Thoracic aorta (tissue), 2 donors: ENCODE measurements at places on chromosomes 7 and 10.

DNA sequence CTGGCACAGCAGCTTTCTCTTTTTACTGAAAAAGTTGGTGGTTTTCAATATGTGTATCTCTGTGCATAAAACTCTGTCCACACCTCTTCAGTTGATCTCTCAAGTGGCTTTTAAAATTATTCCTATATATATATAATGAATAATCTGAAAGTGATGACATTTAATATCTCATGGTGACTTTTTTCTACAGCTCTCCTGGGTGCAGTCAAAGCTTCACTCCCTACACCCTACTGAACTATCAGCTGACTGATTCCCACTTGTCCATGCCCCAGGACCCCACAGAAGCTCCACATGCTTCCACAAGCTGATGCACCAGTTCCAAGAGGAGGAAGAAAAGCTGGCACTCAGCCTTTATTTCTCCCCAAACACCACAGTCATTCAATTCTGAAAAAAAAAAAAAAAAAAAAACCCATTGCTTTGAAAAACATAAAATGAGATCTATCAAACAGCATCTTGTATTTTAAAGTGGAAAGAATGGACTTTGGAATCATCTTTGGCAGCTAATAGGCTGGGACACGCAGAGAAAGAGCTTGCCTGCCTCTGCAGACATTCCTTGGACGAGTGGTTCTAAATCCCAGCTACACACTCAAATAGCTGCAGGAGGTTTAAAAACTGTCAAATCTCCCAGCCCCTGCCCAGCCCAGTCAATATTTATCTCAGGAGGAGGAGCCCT is 75.3 kb upstream of the GDF10 start:
- no peak for DNase-seq

DNA sequence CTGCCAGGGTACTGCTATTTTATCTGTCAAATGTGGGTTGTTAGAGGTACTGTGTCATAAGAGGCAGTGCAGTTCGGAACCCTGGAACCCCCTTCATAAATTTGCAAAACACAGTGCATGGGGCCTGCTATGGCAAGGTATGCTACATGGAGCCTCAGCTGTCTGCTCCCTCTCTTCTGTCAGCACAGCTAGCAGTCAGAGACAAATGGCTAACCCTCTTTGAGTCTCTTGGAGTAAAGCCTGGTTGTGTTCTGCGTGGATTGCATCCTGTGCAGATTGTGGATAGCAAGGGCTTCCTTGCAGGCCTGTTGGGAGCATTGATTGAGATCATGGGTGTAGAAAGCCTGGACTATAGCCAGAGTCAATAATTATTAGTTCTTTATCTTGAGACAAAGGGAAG is 397.8 kb downstream of the AUTS2 start:
- DNase-seq = no peak

DNA sequence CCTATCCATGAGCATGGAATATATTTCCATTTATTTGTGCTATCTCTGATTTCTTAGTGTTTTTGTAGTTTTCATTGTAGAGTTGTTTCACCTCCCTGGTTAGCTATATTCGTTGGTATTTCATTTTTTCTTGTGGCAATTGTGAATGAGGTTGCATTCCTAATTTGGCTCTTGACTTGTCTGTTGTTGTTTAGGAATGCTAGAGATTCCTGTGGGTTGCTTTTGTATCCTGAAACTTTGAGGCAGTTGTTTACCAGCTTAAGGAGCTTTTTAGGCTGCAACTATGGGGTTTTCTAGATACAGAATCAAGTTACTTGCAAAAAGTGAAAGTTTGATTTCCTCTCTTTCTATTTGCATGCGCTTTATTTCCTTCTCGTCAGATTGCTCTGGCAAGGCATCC is 304.7 kb upstream of the GRM3 start:
- DNase-seq = no peak

- no peak for DNase-seq
These were observed 1.8 kb downstream of the STAM start for GRCh38 chr10:17645621-17646345.

- DNase-seq = no peak
These were observed 162.8 kb downstream of the CYP26A1 start for GRCh38 chr10:93236393-93237040.

DNA sequence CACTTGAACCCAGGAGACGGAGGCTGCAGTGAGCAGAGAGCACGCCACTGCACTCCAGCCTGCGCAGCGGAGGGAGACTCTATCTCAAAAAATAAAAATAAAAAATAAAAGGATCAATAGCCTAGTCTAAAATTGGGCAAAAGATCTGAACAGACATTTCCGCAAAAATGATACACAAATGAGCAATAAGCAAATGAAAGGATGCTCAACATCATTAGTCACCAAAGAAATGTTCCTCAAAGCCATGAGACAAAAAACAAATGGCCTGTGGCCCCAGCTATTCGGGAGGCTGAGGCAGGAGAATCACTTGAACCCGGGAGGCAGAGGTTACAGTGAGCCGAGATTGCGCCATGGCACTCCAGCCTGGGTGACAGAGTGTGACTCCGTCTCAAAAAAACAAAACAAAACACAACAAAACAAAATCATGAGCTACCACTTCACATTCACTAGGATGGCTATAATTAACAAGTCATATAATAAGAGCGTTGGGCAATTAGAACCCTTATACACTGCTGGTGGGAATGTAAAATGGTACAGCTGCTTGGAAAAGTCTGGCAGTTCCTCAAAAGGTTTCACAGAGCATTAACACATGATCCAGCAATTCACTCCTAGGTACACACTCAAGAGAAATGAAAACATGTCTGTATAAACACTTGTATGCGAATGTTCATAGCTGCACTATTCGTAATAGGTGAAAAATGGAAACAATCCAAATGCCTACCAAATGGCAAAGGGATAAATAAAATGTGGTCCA is 3.1 kb downstream of the DAGLB start:
- DNase-seq = no peak

- no peak for DNase-seq
These were observed 160.1 kb downstream of the GATA3 start for GRCh38 chr10:8214587-8214986.

DNA sequence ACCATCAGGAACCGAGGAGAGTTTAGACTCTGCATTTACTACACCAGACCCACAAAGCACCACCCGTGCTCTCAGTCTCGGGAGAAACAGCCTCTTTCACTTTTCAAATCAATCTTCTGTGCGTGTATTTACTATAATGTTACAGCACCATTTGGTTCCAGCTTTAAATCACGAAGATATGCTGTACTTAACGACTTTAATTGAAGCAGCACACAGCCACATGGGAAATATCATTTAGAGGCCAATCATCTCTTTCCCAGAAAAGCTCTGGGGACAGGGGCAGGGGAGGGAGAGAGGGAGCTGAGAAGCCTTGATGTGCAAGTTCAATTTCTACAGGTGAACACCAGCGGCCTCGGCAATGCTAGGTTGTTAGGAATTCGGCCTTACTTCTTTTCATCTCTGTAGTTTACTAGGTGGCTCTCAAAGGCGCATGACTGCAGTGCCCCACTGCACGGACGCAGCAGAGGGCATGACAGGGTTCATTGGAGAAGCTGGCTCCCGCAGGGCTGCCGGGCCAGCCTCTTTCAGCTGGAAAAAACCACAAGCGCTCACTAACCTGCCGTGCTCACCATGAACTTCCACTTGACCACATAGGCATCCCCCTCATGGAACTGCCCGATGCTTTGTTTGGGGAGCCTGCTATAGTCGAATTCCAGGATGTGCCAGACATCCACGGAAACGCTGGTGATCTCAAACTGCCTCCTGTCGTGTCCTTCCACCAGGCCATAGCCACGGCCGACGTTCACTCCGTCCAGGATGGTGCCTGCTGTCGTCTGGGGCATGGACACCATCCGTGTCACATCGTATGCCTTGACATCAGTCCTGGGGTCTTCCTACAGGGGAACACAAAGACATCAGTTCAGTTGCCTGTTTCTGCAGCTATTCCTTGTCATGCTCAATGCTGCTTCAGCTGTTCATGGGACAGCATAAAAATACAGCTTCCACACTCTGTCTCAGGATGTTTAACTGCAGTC is 154.5 kb downstream of the SVIL start:
- no peak for DNase-seq

DNA sequence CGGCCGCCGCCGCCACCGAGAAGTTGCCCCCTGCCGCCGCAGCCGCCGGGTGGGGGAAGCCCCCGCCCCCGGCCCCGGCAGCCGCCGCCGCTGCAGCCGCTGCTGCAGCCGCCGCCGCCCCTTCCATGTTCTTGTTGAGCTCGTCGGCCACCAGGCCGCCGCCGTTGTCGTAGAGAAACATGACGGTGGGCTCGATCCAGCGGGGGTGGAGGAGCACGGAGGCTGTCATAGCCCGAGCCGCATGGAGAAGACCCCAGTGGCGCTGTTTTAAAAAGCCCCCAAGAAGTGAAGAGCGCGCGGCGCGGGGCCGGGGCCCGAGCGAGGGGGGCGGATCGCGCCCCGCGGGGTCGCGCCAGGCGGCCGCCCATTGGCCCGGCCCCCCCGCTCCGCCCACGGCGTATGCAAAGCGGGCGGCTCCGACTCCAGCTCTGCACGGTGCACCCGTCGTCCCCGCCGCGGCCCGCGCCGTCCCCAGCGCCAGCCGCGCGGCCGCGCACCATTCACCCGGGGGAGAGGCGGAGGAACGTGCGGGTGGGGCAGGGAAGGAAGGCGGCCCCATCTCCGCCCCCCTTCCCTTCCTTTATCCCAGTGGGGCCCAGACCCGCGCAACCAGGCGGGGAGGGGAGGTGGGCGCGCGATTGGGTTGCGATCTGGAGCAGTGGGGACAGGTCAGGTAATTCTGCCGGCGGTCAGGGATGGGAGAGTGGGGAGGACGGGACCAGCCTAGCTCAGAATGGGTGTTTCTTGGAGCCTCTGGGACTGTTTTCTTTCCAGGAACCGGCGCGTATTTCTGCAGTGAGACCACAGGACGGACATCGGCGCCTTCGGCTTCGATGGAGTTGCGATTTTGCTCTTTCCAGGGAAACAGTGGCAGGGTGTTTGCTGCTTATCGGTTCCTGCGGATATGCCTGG is at the start of gene HOXA13:
TSS of gene HOXA13 (minus strand) at position 243 of the 912 bp plus-strand sequence. CDS start at position 229, 14 bp downstream.
- no peak for DNase-seq

DNA sequence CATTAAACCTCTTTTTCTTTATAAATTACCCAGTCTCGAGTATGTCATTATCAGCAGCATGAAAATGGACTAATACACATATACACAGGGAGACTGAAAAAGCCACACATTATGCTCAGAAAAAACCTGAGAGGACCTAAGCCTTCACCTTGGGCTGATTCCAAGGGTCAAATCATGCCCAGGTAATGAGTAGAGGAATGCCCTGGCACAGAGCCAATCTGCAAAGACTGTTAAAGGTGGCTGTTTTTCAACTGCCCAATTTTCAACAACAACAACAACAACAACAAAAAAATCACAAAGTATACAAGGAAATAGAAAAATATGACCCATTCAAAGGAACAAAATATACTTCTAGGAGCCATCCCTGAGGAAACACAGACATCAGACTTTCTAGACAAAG is 220.2 kb upstream of the TBX20 start:
- DNase-seq = no peak

- no peak for DNase-seq
These were observed 449.1 kb upstream of the ANKRD30A start for GRCh38 chr10:36676321-36676720.

DNA sequence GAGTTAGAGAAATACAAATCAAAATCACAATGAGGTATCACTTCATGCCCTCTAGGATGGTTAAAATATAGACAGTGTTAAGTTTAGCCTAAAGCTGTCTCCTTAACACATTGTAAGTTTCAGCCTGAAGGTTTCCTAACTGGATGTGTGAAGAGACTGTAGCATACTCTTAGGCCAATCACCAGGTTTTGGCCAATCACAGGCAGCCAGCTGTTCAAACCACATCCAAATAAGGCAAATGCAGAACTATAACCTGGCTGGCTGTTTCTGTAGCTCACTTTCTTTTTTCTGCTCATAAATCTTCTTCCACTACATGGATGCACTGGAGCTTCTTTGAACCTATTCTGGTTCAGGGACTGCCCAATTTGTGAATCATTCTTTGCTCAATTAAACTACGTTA is 19.7 kb downstream of the ESYT2 start:
- no peak for DNase-seq

DNA sequence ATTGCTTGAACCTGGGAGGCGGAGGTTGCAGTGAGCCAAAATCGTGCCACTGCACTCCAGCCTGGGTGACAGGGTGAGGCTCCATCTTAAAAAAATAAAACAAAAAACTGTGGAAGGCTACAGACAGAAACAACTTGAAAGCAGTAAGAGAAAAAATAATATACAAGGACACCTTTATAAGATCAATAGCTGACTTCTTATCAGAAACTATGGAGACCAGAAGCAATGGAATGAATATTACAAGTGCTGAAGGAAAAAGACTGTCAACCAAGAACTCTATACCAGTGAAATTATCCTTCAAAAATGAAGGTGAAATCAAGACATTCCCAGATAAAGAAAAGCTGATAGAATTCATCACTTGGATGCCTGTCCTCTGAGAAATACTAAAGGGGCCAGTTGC is 49.0 kb downstream of the RBAK start:
- no peak for DNase-seq

DNA sequence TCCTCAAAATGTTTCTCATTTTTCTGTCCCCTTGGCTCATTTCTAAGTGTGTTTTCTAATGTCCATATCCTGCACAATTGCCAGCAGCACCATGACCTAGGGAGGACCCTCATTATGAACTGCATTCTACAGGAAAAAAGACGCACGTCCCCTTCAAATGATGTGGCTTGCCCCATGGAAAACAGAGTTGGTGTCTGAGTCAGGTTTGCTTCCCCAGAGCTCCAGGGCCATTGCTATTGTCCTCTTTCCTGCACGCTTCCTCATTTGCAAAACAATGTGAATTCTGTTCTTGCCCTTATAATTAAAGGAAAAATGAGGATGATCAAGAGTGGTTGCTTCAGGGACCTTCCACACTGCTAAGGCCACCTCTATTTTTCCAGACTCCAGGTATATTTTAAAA is 14.7 kb upstream of the ASB4 start:
- no peak for DNase-seq

- no peak for DNase-seq
These were observed 57.8 kb downstream of the INPP5F start for GRCh38 chr10:119783665-119784027.

- no peak for DNase-seq
These were observed 135.2 kb downstream of the INHBA start for GRCh38 chr7:41567731-41568114.

DNA sequence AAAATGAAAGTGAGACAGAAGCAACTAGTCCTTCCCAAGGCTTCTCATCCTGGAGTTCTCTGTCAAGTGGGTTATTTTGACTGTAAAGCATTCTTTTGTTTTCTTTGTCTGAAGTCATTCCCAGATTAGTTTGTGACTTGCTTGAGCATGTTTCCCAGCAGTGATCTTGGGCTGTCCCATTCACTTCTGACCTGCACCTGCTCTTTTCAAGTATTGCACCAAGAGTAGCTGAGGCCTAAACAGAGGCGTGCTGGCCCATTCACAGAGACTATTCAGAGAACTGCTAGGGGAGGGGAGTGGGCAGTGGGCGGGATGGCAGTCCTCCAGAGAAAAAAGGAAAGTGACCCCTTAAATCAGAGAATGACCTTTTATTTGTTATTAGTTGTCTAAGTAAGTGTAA is 61.3 kb downstream of the CACNA2D1 start:
- DNase-seq = no peak

DNA sequence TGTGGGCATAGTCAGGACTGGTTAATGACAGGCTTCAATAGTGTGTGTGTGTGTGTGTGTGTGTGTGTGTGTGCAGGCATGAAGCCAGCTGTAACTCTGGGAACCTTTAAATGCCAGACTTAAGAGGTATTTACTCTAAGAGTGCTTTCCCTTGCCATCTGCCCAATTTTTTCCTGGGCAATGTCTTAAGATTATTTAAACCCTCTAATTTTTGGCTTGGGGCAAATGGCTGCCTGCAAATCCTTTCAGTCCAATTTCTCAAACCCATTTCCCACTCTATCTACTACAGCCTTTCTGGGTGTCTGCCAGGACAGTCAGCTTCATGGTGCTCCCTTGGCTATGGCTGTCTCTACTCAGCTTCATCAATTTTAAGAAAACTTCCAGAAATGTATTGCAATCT is 62.6 kb upstream of the C1GALT1 start:
- no peak for DNase-seq
